ENCODE measurements at places on chromosomes 4 and X.

GRCh38 chr4:102517753-102518152 lies 16.6 kb downstream of the NFKB1 start:
- no peak overlapping the region for H3K27ac ChIP-seq
- H3K4me1 ChIP-seq: peaks cover 76% of the 10 kb centered on the region
- no peak for DNase-seq

- H3K27me3 ChIP-seq: peaks cover 6% of the 10 kb centered on the region
- no peak overlapping the region for H3K27ac ChIP-seq
- H3K36me3 ChIP-seq: no peaks in the 10 kb centered on the region
- no peaks in the 10 kb centered on the region for H3K4me1 ChIP-seq
- H3K4me3 ChIP-seq: no peak overlapping the region
- DNase-seq: no peak
Measured at GRCh38 chr4:1516881-1517480, 110.7 kb upstream of the NKX1-1 start.

GRCh38 chrX:122703762-122704161 lies 480.3 kb upstream of the GRIA3 start:
- H3K4me1 ChIP-seq: no peaks in the 10 kb centered on the region
- H3K36me3 ChIP-seq: no peaks in the 10 kb centered on the region
- H3K27ac ChIP-seq: no peak overlapping the region

GRCh38 chr4:7651461-7651921 lies 216.8 kb upstream of the PSAPL1 start:
- DNase-seq: no peak
- H3K36me3 ChIP-seq: no peaks in the 10 kb centered on the region
- no peak overlapping the region for H3K27ac ChIP-seq

DNA sequence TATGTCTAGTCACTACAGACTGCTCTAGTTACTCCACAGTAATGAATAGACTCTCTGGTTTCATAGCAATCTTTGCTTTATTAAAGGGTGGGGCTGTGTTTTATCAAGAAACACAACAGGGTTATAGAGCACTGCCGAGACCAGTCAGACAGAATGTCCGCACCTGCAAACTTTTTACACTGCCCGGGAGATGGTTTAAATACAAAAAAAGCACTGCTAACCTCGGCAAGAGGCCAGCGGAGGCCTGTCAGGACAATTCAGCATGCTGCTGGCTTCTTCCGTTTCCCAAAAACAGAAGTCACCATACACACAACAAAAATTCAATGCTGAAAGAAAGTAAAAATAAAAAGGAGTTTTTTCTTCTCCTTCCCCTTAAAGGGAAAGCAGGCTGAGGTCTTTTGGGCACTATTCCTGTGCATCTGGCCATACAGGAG lies 67.4 kb downstream of the IRF2 start:
- DNase-seq: no peak
- H3K4me1 ChIP-seq: peaks cover 72% of the 10 kb centered on the region
- no peaks in the 10 kb centered on the region for H3K27me3 ChIP-seq
- peak overlapping the region; percentile 24 for H3K27ac ChIP-seq

DNA sequence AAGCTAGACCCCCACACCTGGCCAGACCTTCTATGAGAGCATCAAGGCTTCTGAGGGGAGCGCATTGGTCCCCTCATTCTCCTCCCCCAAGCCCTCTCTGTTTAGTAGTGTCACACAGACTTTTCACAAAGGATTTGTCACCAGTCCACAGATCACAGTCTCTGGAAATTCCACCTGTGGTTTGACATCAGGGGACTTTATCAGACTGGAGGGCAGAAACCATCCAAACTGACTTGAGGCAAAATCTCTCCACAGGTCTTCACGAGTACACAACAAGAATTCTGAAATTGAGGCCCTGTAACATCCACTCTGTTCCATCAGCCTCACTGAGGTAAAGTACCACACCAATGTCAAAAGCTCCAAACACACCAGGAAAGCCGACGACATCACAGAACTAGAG lies 112.5 kb downstream of the SH3KBP1 start:
- peak; percentile 12 for DNase-seq
- H3K4me1 ChIP-seq: peaks cover 49% of the 10 kb centered on the region
- no peaks in the 10 kb centered on the region for H3K27me3 ChIP-seq
- H3K36me3 ChIP-seq: peaks cover 5% of the 10 kb centered on the region
- peak overlapping the region; percentile 89 for H3K27ac ChIP-seq
